Mesenteric fat pad (tissue), 1 donor: ENCODE measurements at places on chromosomes 4 and X. TPM values are rescaled to one million over a fixed set of nuclear protein-coding genes. Genes with fewer than 3 reads are reported as not detected.

DNA sequence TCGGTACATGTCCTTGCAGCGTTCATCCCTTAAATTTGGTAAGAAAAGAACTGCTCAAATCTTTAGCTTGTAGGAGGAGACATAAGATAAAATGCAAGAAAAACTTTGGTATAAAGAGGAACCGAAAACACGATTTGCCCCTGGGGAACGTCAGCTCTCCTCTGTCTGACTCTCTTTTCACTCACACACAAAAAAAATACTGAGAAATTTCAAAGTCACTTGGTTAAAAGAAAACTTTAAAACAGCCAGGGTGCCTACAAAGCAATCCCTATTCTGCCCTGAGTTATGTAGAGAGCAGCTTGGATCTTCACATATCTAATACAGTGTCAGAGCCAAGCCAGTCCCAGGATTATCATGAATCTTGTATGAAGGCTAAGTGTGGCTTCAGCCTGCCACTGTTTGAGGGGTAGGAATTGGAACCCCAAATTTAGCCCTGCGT, 248.5 kb upstream of the CXXC4 start:
- no peak for DNase-seq

TXK gene
- total RNA-seq = 1.6 TPM

- no peak for DNase-seq
These were observed 34.6 kb downstream of the WDR1 start for GRCh38 chr4:10082047-10082446.

DNA sequence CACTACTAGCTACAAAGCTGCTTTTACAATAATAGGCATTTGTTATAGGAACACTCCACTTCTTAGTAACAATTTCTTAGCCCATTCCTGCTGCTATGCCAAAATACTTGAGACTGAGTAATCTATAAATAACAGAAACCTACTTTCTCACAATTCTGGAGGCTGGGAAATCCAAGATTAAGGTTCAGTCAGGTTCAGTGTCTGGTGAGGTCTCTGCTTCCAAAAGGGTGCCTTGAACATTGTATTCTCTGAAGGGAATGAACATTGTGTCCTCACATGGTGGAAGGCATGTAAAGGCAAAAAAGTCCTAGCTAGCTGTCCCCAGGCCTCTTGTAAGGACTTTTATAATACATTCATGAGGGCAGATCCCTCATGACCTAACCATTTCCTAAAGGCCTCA, 7.0 kb downstream of the SLC9B1 start:
- DNase-seq = no peak

DNA sequence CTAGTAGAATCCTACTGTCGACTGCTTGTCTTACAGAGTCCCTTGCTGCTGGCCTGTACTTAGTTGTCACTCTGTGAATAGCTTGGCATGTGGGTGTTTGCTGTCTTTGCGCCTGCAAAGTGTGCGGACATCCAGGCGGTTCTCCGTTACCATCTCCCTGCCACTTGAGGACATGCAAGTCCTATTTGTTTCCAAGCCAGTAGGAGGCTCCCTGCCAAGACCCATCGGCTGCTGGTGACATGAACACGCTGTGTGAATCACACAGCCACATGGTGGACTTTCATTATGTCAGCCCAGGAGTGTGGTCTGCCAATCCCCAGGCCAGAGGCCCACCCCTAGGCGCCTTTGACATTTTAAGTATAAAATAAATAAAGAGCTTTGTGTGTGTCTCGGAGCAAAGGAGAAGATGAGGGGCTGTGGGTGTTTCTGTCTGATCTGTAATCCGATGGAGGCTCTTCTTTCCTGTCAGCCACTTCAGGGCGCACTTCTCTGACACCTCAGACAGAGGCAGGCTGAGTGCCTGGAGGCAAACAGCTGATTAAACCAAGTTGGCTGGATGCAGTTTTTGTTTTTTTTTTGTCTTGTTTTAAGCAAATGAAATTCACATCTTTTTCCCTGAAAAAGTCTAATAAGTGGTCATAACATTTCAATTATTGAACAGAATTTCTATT, 51.5 kb downstream of the ALPK1 start:
- no peak for DNase-seq
